GM23338 (cell line): ENCODE measurements at places on chromosomes 7 and 10.

GRCh38 chr10:96427291-96427690 lies 68.5 kb upstream of the OPALIN start:
- DNase-seq: no peak

DNA sequence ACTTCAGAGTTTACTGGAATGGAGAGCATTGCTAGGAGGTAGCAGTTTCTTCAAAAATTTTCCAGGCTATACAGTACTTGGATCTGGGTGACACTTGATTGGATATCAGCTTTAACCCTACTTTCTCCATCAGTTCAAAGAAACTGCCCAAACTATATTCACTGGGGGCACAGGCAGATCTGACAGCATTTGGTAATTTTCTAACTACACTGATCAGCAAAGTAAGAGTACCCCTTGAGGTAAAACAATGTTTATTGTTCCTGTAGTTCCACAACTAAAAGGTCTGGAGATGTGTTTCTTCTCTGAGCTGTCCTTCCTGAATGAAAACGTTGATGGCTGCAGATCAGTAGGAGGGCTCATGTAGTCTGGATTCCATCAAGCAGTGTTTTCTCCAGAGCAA lies 104.2 kb downstream of the CABCOCO1 start:
- DNase-seq: no peak

- DNase-seq: no peak
Observed at GRCh38 chr7:37249240-37249639, 199.4 kb downstream of the ELMO1 start.

GRCh38 chr10:37234692-37235091 lies 109.3 kb downstream of the ANKRD30A start:
- no peak for DNase-seq

- no peak for DNase-seq
Observed at GRCh38 chr7:42946627-42946950, 14.4 kb downstream of the MRPL32 start.

GRCh38 chr10:93081834-93082233 lies 8.1 kb downstream of the CYP26A1 start:
- no peak for DNase-seq

DNA sequence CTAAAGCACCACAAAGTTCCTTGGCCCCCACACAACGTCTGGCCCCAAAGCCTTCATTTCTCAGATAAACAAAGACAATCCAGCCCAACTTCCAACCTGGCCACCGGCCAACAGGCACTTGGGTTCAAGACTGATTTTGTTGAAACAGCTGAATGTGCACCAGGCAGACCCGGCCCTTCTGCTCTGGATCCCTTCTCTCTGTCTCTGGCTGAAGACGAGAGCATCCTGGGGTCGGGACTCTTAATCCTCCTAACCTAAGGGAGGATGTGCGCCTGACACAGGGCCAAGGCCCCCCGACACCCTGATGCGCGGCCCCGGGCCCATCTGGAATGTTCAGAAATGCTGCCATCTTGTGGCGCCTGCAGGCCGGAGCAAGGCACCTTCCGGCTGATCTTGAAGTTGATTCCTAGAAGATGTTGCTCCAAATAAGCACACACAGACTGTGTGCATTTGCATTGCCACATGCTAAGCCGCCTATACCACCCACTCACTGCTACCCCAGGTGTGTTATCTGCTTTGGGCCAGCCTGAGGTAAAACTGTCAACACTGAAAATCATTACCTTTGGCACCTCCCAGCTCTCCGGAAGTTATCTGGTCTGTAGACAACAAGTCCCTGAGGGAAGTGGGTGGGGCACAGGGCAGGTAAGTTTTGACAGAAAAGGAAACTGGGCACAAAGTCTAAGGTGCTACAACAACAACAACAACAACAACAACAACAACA lies 98.4 kb upstream of the HABP2 start:
- DNase-seq: peak; percentile 89

- DNase-seq: no peak
Observed at GRCh38 chr10:120702032-120702431, 149.1 kb upstream of the WDR11 start.

DNA sequence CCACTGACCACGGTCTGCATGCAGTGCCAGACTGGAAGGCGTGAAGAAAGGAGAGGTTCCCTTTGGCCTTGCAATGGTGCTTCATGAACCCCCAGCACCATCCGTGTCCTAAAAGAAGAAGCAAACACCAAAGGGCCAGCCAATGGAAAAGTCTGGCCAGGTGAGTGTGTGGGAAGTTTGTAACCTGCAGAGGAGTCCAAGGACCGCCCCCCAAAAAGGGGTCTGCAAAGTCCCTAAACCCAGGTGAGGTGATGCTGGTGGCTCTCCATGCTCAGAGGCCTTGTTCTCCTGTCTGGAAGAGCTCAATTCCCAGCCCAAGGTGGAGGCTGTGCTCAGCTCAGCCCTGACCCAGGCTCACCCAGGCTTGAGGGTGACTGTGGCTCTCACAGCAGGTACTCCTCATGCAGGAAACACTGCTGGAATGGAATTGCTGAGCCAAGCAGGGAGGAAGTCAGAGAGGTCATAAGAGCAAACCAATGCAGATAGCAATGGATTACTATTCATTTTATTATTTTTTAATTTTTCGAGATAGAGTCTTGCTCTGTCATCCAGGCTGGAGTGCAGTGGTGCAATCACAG lies 52.4 kb upstream of the NANOS1 start:
- DNase-seq: no peak

DNA sequence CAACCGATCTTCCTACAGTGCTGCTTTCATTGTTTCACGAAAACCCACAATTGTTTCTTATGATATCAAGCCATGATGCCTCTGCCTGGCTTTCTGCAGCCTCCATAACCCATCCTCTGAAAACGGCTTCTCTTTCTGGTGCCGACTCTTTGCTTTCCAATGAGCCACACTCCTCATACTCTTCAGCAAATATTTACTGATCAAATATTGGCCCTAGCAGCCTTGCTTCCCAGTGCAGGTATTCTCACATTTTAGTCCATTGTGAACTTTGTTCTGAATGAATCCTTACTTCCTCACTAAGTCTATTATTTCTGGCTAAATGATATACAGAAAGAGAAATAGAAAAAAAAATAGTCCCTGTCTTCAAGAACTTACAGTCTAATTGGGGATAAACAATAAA lies 35.5 kb downstream of the LAMB1 start:
- DNase-seq: no peak

- peak; percentile 59 for DNase-seq
Observed at GRCh38 chr10:104735036-104735756, 94.1 kb downstream of the SORCS3 start.

DNA sequence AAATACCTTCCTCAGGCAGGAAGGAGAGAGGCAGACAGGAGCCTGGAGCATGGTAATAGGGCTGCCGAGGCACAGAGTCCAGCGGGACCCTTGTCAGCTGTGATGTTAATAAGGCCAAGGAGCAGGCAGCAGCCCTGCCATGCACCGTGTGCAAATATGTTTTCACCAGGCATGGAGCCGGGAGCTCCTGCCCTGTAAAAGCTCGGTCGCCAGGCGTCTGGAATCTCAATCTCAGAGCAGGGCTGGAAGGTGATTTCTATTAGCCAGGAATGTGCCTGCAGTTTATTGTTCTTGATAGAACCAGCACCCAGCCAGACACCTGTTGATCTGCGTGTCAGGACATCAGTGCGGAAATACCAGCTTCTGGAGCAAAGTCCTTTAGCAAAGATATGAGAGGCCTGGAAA lies 469.8 kb downstream of the GLRX3 start:
- DNase-seq: no peak

DNA sequence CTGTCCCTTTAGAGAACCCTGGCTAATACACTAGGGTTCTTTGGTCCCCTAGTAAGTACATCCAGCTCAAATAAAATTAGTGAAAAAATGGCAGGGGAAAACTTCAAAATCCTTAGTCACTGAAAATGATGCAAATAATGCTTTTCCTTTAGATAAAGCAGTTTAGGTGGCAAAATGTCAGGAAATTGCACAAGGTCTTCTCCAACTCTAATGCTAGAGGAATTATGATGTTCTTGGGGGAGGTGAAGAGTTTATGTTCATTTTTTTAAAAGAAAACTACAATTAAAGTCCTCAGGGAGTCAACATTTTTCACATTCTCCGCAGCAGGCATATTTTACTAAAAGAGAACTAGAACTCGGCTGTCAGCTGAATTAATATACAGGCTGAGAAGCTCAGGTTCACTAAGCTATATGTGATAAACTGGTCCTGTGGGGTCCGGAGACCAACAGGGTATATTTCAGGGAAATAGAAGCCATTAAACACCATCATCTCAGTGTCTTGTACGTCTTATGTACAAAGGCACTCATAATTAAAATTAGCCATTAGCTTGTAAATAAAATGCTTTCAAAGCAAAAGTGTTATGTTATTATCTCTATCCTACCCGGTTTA lies 1164.7 kb upstream of the AUTS2 start:
- no peak for DNase-seq

DNA sequence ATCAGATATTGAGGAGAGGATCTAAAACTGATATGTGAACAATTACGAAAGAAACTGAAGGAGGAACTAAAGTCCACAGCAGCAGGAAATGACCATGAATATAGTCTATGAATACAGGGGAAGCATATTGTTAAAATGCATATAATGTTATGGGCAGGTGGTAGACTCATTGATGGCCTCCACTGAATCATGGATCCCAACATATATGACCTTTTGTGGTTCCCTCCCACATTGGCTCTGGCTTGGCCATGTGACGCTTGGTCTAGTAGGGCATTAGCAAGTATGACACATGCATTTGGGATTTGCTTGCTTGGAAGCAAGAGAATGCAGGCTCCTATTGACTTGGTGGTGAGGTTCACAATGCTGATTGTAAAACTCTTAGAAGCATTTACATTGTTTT lies 55.2 kb upstream of the RAB18 start:
- peak; percentile 28 for DNase-seq

DNA sequence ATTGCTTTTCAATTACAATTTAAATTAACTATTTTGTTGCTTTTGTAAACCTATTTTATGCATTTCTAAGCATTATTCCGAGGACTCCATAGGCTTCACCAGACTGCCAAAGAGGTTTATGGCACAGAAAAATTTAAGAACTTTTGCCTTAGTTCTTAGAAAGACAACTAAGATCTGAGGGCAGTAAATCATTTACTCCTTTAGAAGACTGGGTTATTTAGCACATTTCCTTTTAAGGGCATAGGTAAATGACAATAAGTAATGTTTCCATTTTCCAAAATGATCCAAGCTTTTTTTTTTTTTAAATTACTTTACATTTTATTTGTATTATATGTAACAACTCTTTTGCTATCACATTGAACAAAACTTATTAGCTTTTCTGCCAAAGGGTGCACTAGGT lies 15.0 kb upstream of the STEAP4 start:
- DNase-seq: no peak

DNA sequence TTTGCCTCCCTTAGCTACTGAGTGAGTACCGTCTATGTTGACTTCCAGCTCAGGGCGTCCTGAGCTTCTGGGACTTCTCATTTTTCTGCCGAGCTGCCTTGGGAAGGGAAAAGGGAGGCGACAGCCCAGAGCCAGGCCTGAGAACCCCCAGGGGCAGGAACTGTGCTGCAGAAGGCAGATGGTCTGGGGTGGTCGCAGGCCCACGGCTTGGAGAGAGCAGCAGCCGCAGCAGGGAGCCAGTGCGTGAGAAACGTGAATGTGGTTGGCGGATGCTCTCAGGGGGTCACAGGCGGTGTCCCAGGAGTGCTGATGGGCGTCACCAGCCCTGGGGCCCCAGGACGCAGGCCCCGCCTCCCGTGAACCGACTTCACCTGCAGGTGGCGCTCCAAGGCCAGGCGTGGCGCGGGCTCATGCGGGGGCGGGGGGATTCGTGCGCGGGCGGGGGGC lies 9.2 kb upstream of the PWWP2B start:
- peak; percentile 88 for DNase-seq

GRCh38 chr10:116080553-116080952 lies 192.5 kb downstream of the GFRA1 start:
- DNase-seq: peak; percentile 70

GRCh38 chr10:125782616-125783015 lies 7.0 kb upstream of the MMP21 start:
- DNase-seq: no peak

DNA sequence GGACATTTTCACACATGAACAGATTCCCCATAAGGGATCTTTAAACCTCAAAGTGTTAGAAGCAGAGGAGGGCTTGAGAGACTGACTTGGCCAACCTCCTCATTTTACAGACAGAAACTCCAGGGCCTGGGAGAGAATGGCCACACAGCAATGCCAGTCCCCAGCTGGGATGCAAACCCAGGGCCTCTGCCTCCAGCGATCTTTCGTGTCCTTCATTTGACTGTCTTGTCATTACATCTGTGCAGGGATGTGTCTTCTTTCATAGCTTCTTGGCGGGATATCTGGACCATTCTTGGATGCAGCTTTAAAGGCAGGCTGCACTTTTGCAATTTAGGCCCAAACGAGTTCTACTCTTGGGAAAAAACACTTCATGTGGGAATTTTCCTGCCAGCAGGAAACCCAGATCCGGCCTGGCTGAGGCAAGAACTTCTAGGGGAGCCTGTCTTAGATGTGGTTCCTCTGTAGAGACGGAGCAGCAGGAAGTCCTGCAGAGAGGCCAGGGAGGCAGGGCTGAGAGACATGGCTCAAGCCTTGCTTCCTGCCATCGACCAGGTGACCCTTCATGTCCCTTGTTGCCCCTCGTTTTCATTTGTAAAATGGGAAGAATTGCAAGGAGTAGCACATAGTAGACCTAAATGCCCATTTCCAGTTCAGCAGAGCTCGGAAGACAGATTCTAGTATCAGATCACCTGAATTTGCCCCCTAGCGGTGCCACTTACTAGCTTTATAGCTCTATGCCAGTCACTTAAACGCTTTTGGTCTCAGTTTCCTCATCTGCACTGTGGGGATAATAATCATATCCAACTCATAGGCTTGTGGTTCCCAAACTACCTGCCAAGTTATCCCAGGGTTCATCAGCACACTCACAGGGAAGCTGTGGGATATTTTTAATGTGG lies 43.9 kb upstream of the SLC29A3 start:
- DNase-seq: peak; percentile 42

DNA sequence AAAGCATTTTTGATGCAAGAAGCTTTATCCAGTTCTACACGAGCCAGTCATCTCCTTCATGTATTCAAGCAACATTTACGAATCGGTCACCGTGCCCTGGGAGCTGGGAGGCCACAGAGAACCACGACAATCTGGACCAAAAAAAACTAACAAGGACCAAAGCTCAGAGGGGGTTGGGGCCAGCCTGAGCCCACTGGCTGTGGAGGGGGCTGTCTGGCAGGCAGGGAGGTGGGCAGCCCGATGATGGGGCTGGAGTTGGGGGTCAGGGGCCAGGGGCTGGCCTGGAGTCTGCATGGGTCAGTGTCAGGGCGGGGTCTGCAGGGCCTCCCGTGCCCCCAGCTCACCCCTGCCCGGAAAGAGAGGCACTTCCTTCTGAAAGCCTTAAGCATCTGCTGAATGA lies 12.5 kb upstream of the GRIFIN start:
- no peak for DNase-seq

GRCh38 chr10:6211341-6211670 lies 8.6 kb downstream of the PFKFB3 start:
- no peak for DNase-seq

DNA sequence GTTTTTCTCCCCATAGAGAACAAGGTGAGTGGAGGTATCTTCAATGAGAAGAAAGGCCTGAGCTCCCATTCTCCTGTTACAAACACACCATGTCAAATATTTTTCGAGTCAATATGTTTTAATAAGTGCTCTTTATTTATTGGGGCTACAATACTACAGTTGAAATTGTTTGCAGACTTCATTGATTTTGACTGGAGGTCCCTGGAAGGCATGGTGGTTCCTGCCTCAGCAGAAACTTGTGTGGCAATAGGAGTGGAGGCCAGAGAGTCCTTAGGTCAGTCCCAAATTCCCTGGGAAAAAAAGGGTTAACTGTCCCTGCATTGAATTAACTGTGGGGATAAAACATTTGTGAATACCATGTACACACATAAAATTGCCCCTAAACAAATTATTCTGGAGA lies 22.7 kb downstream of the KLF6 start:
- no peak for DNase-seq
